Left lobe of liver (tissue), 2 donors: ENCODE measurements at places on chromosomes 5 and 9.

GRCh38 chr9:4425319-4426045, 64.8 kb upstream of the SLC1A1 start:
- DNase-seq: no peak

GRCh38 chr9:114229295-114229694, 74.0 kb downstream of the COL27A1 start:
- no peak for DNase-seq

- DNase-seq: no peak
These were observed 129.6 kb downstream of the GLIS3 start for GRCh38 chr9:4170231-4170630.

- no peak for DNase-seq
These were observed 19.6 kb downstream of the FBXO38 start for GRCh38 chr5:148403344-148403743.

- DNase-seq: peak; percentile 77
These were observed 7.7 kb downstream of the CXXC5 start for GRCh38 chr5:139655727-139656271.

DNA sequence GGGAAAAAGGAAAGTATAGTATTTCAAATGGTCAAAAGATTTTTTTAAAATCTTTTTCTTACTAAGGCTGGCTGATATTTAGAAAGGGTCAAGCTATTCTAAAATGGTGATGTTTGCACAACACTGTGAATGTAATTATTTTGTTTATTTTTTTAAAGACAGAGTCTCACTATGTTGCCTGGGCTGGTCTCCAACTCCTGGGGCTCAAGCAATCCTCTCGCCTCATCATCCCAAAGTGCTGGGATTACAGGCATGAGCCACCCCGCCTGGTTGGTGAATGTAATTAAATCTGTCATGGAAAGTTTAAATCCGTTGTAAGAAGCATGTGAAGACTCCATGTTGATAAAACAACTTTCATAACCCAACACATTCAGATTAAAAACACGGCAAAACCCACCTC, 2.6 kb downstream of the UBTD2 start:
- DNase-seq: no peak

- DNase-seq: no peak
These were observed 7.6 kb upstream of the EGR1 start for GRCh38 chr5:138457531-138458275.

GRCh38 chr5:140202610-140203009, 27.6 kb downstream of the CYSTM1 start:
- no peak for DNase-seq

- no peak for DNase-seq
These were observed 7.3 kb upstream of the RANBP17 start for GRCh38 chr5:170854566-170854965.

- DNase-seq: no peak
These were observed 1656.5 kb downstream of the EFNA5 start for GRCh38 chr5:106014262-106014661.

GRCh38 chr5:133065471-133065870, 13.7 kb downstream of the HSPA4 start:
- no peak for DNase-seq

DNA sequence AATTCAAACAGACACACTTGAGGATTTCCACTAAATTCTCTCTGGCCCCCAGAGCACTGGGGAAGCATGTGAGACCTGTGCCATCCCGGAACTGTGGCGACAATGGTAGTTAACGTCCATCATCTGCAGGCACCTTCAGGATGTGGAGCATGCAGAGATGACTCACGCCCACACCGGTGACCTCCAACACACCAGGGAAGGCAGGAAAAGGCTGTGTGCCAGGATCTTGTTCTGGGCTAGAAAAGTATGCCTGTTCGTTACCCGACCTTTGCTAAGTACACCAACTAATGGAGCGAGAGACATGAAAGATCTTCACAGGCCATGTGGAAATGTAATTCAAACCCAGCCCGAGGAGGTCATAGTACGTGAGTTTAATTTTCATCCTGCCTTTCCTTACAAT, 208.8 kb downstream of the MELK start:
- no peak for DNase-seq

GRCh38 chr5:146130440-146131045, 25.2 kb upstream of the PLAC8L1 start:
- DNase-seq: no peak

DNA sequence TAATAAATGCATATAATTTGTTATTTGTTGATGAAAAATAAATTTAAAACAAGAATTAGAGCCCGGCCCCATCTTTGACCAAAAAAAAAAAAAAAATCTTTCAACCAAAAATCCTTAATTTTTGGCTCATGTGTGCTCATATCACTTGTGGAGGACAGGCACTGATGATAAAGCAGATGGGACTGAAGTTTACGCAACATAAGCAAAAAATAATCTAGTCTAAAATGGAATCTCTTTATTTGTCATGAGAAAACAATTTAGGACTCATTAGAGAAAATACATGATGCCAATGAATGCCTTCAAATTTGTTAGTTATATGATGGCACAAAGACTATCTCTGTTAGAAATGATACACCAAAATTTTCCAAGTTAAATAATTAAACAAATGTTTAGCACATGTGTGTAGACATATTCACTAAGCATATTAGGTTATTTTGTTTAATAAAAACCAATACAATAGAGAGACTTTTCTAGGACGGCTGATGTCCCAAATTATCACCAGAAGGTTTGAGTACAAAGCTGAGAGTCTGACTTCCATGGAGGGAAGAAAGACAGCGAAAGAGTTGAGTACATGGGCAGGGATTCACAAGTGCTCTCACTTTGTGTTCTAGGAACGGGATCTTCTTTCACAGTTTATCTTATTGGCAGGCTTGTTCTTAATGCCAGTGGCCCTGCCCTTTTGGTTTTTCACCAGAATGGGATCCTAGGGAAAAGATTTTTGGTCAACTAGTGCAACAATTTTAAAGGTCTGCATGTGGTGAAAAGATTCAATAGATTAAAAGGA, 621.4 kb downstream of the RAB3C start:
- DNase-seq: no peak

GRCh38 chr9:129145316-129145715, 32.7 kb downstream of the IER5L start:
- DNase-seq: no peak

DNA sequence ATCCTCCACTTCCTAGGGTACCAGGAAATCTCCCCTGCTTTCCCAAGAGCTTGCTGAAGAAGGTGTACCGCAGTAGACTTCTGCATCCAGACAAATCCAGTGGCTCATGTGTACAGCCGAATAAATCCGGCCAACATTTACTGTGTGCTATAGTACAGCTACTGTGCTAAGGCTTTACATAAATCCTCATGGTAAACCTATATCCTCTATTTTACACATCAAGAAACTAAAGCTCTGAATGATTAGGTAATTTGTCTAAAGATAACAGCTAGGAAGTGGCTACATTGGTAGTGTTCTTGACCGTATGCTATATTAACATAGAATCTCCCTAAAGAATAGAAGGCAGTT, 511 bp upstream of the WDR41 start:
- no peak for DNase-seq

GRCh38 chr9:72299017-72299603, 65.9 kb downstream of the ZFAND5 start:
- DNase-seq: peak; percentile 67

GRCh38 chr5:151780348-151780747, 8.6 kb downstream of the G3BP1 start:
- DNase-seq: no peak

DNA sequence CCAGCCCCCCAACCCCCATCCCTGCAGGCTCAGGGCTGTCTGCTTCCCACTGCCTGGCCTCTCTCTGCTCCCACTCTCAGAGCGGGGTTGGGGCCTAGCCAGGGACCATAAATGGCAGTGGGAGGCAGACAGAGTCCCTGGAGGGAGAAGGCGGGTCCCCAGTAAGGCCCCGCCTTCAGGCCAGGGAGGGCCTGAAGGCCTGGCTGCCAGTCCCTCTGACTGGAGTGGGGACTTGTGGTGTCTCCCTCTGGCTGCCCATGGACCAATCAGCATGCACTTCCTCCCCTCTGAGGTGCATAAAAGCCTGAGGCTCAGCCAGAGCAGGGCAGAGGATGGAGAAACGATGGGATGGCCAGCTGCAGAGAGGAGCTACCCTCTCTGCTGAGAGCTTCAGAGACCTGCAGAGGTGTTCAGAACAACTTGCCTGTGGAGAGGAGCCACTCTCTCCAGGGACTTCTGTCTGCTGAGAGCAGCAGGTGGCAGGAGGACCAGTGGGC, 2.7 kb upstream of the BTNL9 start:
- DNase-seq: no peak

DNA sequence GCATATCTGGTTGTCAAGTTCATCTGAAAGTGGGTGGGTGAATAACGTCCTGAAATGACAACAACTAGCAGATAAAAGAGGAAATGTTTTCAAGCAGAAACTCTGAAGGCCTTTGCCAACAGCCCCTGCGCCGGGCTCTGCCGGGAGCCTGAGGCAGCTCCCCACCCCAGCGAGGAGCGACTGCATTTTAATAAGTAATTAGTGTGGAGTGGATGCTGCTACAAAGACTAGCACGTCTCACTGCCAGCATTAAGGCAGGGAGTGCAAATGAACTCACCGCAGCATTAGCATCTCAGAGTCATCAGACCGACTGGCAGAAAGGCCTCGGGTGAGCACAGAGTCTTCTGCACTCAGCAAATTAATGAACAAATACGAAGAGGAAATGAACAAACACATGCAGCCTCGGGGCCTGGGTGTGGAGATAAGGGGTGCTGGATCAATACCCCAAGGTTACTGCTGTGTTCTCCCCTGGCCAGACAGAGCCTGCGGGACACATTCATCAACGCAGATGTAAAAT, 63.8 kb downstream of the VAV2 start:
- no peak for DNase-seq

DNA sequence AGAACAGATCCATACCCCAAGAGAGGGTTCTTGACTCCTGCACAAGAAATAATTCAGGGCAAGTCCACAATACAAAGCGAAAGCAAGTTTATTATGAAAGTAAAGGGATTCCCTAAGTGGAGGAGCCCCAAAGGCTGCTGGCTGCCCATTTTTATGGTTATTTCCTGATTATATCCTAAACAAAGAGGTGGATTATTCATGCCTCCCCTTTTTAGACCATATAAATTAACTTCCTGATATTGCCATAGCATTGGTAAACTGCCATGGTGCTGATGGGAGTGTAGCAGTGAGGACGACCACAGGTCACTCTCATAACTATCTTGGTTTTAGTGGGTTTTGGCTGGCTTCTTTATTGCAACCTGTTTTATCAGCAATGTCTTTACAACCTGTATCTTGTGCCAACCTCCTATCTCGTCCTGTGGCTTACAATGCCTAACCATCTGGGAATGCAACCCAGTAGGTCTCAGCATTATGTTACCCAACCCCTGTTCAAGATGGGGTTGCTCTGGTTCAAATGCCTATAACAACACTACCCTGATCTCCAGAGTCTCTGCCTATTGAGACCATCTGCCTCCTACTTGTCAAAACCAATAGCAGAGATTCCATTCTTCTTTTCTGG, 154.4 kb upstream of the GRAMD2B start:
- no peak for DNase-seq

- no peak for DNase-seq
These were observed 38.6 kb downstream of the EXOSC2 start for GRCh38 chr9:130732136-130732535.

DNA sequence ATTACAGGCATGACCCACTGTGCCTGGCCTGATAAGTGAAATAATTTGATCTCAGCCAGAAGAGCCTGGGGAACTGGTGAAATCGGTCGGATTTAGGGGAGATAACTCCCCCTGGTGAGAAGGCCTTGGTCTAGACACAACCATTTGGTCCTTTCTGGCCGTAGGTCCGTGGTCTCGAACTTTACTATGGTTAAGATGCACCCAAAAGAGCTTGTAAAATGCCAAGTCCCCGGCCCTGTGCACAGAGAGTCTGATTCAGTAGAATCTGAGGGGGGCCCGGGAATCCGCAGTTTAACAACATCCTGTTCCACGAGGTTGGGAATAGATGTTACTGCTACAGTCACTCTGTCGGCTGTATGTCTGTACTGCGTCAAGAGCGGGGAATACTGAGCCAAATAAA, 140.7 kb downstream of the C9orf50 start:
- no peak for DNase-seq

DNA sequence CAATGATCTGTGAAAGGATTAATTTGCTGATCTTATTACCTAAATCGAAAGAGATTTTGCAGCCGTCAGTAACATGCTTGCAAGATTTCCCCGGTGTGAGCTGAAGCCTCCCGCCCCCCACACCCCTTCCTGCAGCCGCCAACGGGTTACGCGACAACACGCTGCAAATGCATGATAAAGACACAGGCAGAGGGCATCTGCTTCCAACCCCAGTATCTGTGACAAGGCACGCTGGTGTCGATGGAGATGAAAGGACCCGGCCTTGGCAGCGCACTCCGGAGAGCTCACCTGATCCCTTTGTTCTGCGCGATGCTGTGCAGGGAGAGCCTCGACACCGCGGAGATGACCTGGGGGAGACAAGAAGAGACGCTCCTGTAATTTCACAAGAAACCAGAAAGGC, 122.9 kb upstream of the SARDH start:
- no peak for DNase-seq

- no peak for DNase-seq
These were observed 38.4 kb downstream of the PRKACG start for GRCh38 chr9:68975365-68976043.

GRCh38 chr9:89372230-89372816, 54.0 kb downstream of the SECISBP2 start:
- DNase-seq: no peak

DNA sequence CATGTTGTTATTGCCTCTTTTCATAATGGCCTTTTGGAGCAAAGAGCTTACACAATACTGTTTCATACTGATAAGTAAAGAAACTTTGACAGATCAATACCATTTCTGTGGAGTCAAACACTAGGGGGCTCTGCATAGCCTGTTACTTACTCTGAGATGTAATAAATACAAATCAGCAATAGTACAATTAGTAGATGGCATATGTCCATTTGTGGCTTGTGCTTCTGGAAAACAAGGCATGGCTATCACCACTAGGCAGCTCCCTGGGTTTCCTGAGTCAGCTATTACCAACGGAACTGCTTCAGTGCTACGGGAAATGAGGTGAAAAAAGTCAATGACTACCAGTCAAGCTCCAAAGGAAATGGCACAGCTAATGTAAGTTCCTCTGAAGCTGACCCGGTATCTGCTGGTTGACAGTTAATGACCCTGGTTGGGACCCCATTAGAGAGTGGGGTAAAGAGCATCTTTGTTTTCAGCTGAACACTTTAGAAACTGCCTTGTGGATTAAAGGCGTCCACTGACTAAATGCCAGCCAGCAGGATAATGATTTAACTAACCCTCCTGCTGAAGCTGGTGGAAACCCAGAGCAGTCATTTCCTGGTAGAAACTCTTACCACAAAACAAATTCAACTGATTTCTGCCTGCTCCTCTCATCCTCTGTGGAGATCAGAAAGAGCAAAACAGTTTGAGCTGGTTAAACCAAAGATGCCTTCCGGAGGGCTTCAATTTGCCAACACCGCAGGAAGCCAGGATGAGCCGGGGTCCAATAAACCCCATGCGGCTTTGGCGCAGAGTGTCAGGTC, 69.0 kb upstream of the FAM169A start:
- DNase-seq: no peak
